ENCODE measurements at places on chromosomes 6 and 20.
A peak's percentile ranks its signal among the peaks of the same experiment; 100 is the strongest.

GRCh38 chr6:45697605-45698004, 318.1 kb downstream of the CLIC5 start:
- DNase-seq = peak; percentile 100

DNA sequence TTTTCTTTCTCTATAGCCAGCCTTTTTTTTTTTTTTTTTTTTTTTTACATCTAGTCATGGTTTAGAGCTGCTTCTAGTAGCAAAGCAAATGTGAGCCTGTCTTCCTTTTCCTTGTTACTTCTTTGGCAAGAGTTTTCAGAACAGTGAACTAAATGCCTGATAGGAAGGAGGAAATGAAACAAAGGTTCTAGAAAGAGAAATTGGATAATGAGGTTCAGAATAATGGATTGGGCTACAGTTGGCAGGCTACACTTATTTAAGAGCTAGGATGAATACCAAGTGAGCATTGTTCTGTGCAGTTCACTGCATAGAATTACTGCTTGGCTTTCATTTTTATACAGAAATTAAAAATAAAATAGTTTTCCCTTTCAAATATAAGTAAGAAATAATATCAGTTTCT, 78.6 kb downstream of the HIVEP1 start:
- DNase-seq = no peak

- DNase-seq = no peak
Measured at GRCh38 chr20:41049451-41049850, 20.8 kb downstream of the TOP1 start.

DNA sequence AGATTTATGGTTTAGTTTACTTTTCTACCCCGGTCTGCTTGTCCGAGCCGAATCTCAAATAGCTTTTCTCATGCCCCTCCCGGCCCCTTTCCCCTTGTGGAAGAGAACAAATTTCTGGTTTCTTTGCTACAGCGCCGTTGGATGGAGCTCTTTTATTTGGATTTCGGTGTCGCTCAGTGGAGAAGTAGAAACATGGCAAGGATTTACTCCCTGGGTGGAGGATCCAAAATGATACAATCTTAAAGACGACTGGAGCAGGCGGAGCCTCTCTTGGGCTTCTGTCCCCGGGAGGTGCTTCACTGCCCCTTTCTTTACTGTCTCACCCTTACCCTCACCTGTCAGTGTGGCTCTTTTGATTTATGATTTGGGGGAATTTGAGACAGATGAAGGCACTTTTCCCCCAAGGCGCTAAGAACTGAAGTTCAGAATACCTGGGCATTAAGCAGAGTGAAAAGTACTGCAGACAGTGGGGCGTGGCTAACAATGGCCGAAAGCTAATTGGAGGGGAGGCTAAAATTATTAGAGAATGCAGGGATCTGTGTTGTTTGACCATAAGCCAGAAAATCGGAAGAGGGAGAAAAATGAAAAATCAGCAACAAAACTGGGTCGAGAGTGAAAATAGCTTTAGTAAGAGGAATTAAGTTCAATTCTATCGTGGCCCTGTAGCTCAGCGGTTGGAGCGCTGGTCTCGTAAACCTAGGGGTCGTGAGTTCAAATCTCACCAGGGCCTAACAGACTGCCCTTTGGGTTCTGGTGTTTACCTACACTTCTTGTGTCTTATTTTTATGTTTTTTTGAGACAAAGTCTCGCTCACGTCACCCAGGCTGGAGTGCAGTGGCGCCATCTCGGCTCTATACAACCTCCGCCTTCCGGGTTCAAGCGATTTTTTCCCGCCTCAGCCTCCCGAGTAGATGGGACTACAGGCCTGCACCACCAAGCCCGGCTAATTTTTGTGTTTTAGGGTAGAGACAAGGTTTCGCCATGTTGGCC, 145.1 kb upstream of the ZNF184 start:
- DNase-seq = peak; percentile 69

DNA sequence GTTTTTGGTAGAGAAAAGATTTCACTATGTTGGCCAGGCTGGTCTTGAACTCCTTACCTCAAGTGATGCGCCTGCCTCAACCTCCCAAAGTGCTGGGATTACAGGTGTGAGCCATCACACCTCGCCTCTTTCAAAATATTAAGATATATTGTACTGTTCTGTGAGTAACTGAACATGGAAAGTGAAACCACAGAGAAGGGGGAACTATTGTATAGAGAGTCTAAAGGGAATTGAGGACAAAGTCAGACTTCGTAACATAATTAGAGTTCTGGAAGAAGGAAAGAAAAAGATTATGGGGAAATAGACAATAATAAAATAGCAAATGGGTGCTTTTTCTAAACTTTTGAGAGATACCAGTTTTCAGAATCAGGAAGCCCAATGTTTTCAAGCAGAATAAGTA, 17.4 kb upstream of the AKAP7 start:
- DNase-seq = no peak

DNA sequence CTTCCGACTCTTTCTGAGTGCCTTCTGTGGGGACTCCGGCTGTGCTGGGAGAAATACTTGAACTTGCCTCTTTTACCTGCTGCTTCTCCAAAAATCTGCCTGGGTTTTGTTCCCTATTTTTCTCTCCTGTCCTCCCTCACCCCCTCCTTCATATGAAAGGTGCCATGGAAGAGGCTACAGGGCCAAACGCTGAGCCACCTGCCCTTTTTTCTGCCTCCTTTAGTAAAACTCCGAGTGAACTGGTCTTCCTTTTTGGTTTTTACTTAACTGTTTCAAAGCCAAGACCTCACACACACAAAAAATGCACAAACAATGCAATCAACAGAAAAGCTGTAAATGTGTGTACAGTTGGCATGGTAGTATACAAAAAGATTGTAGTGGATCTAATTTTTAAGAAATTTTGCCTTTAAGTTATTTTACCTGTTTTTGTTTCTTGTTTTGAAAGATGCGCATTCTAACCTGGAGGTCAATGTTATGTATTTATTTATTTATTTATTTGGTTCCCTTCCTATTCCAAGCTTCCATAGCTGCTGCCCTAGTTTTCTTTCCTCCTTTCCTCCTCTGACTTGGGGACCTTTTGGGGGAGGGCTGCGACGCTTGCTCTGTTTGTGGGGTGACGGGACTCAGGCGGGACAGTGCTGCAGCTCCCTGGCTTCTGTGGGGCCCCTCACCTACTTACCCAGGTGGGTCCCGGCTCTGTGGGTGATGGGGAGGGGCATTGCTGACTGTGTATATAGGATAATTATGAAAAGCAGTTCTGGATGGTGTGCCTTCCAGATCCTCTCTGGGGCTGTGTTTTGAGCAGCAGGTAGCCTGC, 4.8 kb downstream of the PIM1 start:
- no peak for DNase-seq

- no peak for DNase-seq
Measured at GRCh38 chr6:11888727-11889126, 110.1 kb upstream of the ADTRP start.

GRCh38 chr20:5528261-5528660, 211.5 kb upstream of the PROKR2 start:
- DNase-seq = no peak

- peak; percentile 47 for DNase-seq
Measured at GRCh38 chr20:46132705-46133120, 14.6 kb downstream of the CD40 start.

- DNase-seq = no peak
Measured at GRCh38 chr6:40398810-40399477, 188.2 kb downstream of the LRFN2 start.

GRCh38 chr6:167928111-167928510, 69.4 kb upstream of the KIF25 start:
- DNase-seq = no peak

GRCh38 chr20:62735331-62735821, 26.7 kb downstream of the NTSR1 start:
- DNase-seq = no peak

- DNase-seq = no peak
Measured at GRCh38 chr6:42032366-42032765, 18.0 kb upstream of the TAF8 start.

GRCh38 chr6:2931055-2931454, 27.9 kb upstream of the SERPINB9 start:
- DNase-seq = no peak

- peak; percentile 71 for DNase-seq
Measured at GRCh38 chr6:26331218-26332073, 33.6 kb upstream of the BTN3A2 start.

GRCh38 chr6:26401389-26401986, 587 bp upstream of the BTN3A1 start:
- no peak for DNase-seq

GRCh38 chr6:111837007-111837406, 36.2 kb downstream of the FYN start:
- DNase-seq = no peak

DNA sequence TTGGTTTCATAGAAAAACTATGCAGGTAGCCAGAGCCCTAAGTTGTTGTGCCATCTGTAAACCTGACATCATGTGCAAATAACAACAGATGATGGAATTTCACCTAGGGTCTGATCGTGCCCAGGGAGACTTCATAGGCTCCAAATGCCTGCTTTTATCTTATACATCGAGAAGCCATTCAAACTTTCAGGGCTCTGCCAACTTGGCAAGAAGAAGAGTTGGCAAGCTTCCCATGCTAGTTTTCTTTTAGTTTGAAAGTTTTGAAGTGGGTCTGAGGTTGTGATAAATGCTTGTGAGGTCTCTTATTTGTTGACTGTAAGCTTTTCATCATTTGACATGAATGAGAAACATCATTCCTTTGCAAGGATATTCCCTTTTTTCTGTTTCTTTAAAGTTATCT, 175.4 kb upstream of the FLRT3 start:
- DNase-seq = no peak

GRCh38 chr6:141394565-141395051, 738.1 kb upstream of the GJE1 start:
- DNase-seq = no peak

DNA sequence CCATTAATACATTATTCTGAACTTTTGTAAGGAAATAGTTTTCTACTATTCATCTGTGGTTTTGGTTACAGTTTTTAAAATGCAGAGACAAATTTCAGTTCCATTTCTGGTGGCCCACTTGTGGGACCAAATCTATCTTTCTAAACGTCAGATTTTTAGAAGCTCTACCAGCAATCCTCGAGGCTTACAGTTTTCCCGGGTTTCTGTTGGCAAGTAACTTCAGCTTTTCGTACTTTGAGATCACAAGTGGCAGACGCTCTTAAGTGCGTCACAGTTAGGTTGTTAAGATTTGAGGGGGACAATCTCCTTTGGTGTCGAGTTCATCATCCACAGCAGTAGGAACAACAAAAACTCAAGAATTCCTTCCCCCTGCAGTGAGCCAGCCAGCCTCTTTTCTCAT, 60.0 kb downstream of the JARID2 start:
- DNase-seq = no peak

GRCh38 chr6:139020689-139021088, 7.9 kb upstream of the ABRACL start:
- no peak for DNase-seq

GRCh38 chr6:130783416-130784107, 43.6 kb upstream of the SMLR1 start:
- DNase-seq = no peak

DNA sequence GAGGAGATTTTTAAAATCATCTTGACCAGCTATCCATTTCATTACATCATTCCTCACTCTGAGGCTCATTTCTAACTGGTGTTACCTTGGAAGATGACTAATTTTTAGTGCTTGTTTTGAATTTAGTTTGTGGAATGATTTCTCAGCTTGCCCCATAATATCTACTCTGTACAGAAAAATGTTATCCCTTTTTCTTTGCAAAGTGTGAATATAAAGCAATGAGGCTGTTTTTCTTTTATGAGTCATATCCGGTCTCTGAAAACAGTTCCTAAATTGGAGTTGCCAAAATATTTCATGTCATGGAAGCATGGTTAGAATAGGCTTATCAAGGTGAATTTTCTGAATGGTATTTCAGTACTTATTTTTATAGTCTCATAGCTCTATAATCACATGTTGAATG, 43.8 kb downstream of the FUT9 start:
- peak; percentile 0 for DNase-seq

- peak; percentile 73 for DNase-seq
Measured at GRCh38 chr6:112639391-112639831, 292.3 kb downstream of the RFPL4B start.

- DNase-seq = no peak
Measured at GRCh38 chr20:52275181-52275691, 83.7 kb upstream of the ZFP64 start.

- no peak for DNase-seq
Measured at GRCh38 chr6:456358-456867, 64.9 kb downstream of the IRF4 start.

- no peak for DNase-seq
Measured at GRCh38 chr20:10321138-10321717, 102.6 kb downstream of the SNAP25 start.

- peak; percentile 51 for DNase-seq
Measured at GRCh38 chr6:49849213-49849907, 17.0 kb downstream of the CRISP1 start.

DNA sequence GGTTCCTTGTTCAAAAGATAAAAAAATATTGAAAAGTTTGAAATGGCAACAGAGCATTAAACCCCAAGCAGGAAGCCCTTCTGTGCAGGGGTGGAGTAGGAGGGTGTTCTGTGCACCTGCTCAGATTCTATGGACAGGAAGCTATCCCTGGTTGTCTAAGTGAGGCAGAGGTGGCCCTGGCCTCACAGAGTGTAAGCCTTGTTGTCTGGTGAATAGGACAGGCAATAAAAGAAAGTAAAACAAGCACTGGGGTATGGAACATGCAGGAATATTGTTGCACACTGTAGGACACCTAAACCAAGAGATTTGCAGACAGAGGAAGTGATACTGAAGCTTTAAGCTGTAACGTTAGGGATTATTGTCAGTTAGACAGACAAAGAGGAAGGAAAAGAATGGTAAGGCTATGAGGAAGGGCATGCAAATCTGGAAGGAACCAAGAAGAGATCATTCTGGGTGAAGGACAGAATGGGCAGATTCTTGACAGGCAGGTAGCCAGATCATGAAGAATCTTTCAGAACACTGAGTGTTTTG, 66.8 kb downstream of the TBC1D7 start:
- DNase-seq = no peak

GRCh38 chr20:44069203-44070011, 117.6 kb downstream of the JPH2 start:
- DNase-seq = no peak

GRCh38 chr6:155171747-155172449, 91.9 kb upstream of the CLDN20 start:
- peak; percentile 57 for DNase-seq

GRCh38 chr6:128964233-128964755, 81.4 kb downstream of the LAMA2 start:
- DNase-seq = no peak

DNA sequence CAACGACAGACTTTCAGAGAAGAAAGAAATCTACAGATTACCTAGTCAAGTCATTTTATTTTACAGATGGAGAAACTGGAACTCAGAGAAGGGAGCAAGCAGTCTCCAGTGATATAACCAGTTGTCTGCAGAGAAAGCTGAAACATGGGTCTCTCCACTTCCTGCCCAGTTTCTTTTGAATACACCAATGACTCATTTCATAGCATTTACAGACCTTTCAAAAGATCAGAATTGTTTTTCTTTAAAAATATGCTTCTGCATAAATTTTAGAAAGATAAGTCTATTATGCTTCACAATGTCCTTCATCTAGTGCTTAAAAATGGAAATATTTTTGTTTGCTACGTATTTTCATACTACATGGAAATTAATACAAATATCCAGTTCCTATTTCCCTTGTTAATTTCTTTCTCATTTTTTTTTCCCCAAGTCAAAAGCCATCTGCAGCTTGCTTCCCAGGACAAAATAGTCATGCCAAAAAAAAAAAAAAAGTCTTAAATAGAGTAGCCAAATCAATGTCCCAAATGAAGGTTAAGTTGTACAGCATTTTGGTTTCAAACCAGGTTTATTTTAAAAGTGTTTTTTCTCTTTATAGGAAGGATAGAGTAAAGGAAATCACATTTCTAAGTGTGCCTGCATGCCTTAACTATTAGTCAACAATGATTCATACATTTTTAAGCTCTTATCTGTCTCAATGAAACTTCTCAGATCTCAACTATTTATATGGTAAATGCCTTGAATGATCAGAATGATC, 36.9 kb downstream of the ARHGAP18 start:
- DNase-seq = peak; percentile 88
